ENCODE measurements at places on chromosomes 4 and X. TPM values are rescaled to one million over a fixed set of nuclear protein-coding genes. Genes with fewer than 3 reads are reported as not detected.

The TIGD4 gene
- polyA plus RNA-seq: 3.3 TPM

The SOWAHB gene
- polyA plus RNA-seq: not detected

The BANK1 gene
- polyA plus RNA-seq: not detected

The GUCY1A1 gene
- 15.5 TPM for polyA plus RNA-seq

The MAGEA9B gene
- polyA plus RNA-seq: not detected

The CLNK gene
- polyA plus RNA-seq: not detected

The DRD5 gene
- polyA plus RNA-seq: 0.46 TPM

The PARM1 gene
- polyA plus RNA-seq: 1.3 TPM

The SSX3 gene
- polyA plus RNA-seq: not detected

The GDPD2 gene
- 0.84 TPM for polyA plus RNA-seq

The RBM10 gene
- 64.9 TPM for polyA plus RNA-seq

The VCX gene
- not detected for polyA plus RNA-seq

The BEND2 gene
- polyA plus RNA-seq: not detected

The SSX4 gene
- not detected for polyA plus RNA-seq

The DUSP9 gene
- polyA plus RNA-seq: 0.94 TPM

Measured in neural cell (in vitro differentiated cells).